ENCODE measurements at places on chromosomes 6 and 20.

DNA sequence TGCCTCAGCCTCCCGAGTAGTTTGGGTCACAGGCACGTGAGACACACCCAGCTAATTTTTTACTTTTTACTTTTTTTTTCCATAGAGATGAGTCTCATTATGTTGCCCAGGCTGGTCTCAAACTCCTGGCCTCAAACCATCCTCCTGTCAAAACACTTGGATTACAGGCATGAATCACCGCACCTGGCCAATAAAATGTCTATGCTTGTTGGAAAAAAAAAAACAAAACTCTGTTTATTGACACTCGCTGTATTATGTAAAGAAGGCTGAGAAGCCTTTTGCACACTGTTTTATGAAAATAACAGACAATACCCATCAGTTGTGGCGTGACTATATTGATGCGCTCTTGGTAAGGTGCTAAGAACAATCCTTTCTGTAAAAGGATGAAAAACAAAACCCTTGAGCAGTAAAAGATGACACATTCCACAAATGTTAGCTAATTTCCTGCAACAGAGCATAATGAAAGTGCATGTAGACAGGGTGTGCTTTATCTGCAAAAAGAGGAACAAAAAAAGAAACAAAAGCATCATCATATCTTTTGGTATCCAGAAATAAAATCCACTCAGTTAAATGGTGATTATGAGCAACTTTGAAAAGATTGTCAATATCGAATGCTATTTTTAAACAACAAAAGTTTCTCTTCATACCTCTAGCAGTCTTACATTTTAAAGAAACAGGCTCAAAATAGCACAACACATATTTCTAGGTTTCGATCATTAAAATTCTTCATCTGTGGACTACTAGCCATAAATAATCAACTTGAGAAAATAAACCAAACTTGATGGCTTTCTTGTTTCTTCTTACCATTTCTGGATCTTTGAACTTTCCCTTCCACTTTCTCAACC is 108.3 kb upstream of the PHACTR1 start:
- DNase-seq, result no peak

DNA sequence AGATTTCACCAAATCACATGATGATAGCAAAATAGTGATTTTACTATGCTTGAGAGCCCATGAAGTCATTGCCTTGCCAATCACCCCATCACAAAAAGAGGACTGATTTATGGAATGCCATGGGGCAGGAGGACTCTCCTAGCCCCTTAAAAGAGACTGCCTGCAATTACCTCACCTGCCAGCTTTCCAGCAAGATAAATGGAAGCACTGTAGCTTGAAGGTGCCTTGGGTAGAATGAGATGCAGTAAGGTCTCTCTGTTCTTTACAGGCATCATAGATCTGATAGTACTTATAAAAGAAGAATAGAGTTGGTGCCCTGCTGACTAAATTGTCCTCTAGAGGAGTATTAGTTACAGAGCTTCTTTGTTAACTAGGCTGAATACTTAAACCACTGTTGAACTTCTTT is 242.3 kb downstream of the TMEM242 start:
- DNase-seq, result no peak

- no peak for DNase-seq
Measured at GRCh38 chr6:21608601-21609000, 15.1 kb downstream of the SOX4 start.

DNA sequence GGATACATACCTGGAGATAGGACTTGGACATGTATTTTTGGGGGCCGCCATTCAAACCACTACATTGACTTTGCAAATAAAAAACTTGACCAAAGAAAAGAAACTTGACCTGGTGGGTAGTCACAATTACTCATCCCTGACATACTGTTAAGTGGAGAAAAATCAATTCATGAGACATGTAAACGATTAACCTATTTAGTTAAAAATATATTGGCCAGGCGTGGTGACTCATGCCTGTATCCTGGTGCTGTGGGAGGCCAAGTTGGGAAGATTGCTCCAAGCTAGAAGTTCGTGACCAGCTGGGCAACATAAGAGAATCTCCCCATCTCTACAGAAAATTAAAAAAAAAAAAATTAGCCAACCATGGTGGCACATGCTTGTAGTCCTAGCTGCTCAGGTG is 2.5 kb upstream of the SRSF12 start:
- DNase-seq, result no peak

DNA sequence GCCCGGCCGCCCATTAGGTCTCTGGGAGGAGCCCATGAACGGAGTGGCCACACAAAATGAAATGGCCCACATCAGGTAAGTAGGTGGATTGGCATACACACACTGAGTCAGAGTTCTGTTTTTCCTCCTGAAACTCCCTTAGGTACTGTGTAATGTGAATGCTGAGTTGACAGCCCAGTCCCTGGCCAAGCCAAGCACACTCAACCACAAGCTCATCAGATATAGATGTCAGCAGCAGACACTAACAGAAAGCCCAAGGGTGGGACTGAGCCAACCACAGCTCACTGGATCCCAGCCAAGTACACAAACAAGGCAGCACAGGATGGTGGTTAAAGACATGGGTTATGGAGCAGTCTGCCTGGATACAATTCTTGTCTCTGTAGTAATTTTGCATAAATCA is 403.4 kb downstream of the GJA1 start:
- no peak for DNase-seq

Measured in NCI-H510A treated with DMSO at 0.1 percent for 48 hours (cell line).